ENCODE measurements at places on chromosomes 11 and 22.

- DNase-seq = no peak
These were observed 263.8 kb downstream of the LUZP2 start for GRCh38 chr11:24760681-24761080.

- no peak for DNase-seq
These were observed 74.0 kb upstream of the CLDN5 start for GRCh38 chr22:19598054-19598855.

GRCh38 chr11:78100676-78101472, 21.2 kb upstream of the NDUFC2 start:
- no peak for DNase-seq

DNA sequence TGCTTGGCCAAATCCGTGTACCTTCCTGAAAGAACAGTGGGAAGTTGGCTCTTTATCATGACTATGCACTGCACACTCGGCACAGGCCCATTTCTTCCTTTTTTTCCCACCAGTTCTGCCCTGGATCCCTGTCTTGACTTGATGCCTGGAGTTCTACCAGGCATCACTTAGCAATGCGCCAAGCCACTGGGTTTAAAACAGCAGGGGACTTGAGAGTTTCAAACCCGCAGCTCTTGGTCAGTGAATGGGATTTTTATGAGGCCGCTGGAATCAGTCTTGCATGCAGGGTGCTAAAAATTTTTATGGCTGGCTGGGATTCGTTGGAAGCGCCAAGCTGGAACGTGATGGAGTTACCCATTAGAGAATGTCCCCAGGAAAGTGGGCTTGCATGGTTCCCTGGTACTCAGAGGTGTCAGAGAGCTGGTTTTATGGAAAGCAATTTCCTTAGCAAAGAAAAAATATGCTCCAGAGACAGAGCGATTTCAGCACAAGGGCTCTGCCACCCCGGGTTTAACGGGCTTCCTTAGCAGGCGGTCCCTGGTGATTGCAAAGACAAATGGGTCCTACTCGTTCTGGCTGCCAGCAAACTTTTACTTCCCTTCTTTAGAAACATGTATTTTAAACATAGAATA, 432.9 kb downstream of the TENM4 start:
- DNase-seq = no peak

GRCh38 chr11:130483124-130483523, 34.7 kb downstream of the ADAMTS15 start:
- no peak for DNase-seq

DNA sequence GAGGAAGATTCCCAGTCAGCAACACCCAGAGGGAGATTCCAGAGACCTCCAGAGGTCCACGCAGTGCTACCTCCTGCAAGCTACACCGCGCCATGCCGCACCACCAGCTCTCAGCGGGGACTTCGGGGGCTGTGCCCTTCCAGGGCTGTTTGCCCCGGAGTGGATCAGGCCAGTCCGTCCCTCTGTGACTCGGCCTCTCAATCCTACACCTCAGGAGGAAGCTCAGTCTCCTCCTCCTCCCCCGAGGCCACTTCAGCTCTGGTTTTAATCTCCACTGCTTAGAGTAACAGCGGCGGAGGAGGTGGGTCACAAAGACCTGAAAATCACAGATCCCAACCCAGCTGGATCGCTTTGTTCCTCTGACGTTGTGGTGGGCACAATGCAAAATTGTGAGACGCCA, 68.6 kb downstream of the PHF21B start:
- no peak for DNase-seq

DNA sequence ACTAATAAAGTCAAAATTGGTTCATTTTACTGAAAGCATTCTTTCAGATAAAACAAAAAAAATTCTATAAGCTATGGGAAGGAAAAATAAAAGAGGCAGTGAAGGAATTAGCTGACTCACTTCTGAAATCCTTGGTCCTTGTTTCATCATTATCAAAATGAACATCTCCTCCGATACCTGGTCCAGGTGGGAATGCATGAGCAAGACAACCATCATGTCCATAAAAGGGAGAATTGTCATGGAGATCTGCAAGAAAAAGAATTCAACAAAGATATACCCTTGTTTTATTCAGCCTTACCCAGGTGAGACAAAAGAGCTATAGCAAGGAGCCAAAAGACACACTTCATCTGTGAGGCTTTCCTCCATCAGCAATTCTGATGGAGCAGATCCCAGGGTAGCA, 27.2 kb downstream of the MMP10 start:
- DNase-seq = no peak

- DNase-seq = no peak
These were observed 49.7 kb downstream of the DNHD1 start for GRCh38 chr11:6546735-6547134.

DNA sequence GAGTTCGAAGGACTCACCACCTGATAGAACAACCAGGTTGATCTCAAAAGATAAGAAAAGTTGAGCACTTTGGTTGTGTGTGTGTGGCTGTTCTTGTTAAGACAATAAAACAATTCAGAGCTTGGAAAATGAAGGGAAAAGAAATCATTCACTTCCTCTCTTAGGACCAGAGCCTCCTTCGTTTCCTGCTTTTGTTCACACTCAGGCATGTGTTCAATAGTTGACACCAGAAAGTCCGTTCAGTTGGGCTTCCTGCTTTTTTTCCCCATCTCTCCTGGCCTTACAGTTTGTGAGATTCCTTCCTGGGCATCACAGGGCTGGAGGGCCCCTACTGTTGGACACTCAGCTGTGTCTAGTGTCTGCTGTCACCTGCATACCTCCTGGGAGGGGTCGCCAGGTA, 48.0 kb downstream of the TSPAN18 start:
- DNase-seq = no peak

DNA sequence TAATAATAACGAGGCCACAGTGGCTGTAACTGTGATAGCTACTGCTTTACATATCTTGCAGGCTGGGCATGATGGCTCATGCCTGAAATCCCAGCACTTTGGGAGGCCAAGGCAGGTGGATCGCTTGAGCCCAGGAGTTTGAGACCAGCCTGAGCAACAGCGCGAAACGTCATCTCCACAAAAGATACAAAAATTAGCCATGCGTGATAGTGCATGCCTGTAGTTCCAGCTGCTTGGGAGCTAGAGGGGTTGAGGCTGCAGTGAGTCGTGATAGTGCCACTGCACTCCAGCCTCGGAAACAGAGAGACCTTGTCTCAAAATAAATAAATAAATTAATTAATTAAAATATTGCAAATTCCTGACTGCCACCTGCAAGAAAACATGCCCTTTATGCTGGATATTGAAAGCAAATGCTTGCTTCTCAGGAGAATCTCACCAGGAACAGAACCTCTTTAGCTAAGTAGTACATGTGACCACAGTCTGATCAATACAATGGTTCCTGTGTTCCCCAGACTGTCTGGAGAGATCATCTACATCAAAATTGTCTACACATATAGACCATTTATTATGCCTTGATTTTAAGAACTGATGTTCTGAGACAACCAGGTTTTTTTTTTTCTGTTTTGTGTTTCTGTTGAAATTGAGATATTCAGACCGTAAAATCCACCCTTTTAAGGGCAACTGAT, 6.3 kb downstream of the ZBTB3 start:
- no peak for DNase-seq

Measured in stimulated activated CD4-positive, alpha-beta T cell treated with anti-CD3 and anti-CD28 coated beads, Interleukin-2, amount 100 ng/mL, for 24 hours (primary cell).